Natural killer cell treated with Interleukin-12 subunit alpha and Interleukin-12 subunit beta and Interleukin-15 and Interleukin-18, amount 100 ng/mL, for 72 hours (primary cell): ENCODE measurements at places on chromosomes 6 and 20.

DNA sequence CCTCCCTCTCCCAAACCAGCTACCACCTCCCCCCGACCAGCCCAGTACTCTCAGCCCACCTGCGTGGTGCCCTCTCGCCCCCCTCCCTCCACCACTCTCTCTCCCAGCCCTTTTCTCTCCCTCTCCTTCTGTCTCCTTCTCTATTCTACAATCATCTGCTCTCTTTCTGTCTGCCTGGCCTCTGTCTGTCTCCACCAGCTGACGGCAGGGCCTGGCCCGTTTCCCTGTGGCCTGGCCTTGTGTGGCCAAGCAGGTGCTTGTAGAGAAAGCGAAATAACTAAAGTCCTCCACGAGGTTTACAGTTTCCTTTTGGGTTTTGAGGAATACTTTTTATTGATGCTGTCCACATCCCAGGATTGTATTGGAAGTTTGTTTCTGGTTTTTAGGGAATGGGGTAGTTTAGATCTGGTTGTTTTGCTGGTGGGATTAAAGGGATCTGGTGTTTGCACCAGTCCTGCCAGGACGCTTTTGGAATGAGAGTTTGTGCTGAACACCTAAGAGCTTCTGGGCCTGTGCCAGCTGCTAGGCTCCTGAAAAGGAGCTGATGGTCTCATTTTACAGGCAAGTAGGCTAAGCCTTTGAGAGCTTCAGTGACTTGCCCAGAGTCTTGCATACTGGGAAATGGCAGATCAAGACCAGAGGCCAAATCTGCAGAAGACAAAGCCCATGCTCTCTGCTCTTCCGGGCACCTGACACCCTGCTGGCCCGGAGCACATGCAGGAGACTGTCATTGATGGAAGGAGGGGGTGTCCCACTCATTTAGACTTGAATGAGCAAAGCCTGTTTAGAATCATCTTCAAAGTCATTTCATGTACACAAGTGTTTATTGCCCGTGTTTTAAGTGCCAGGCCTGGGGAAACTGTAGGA, 161.7 kb downstream of the SYCP2 start:
- no peak for DNase-seq

DNA sequence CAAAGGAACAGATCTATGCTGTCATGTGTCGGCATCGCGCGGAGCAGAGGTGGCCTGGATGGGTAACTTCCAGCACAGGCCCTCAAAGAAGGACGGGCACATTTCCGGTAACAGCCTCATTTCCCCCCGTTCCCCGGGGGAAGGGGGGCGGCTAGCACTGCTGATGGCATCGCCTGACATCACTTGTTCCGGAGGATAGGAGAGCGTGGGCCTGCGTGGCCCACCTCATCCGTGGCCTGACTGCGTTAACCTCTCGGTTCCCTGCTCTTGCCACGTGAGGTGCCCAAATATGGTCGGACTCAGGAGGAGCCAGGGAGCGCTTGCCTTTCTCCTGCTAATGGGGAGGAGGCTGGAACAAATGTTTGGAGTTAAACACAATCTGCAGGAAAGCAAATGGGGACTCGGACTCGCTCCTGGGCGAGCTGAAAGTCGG, at the start of gene AKAP12:
Gene AKAP12 (plus strand): TSS at position 365 of the 433 bp plus-strand sequence. CDS start 596 bp downstream, outside the sequence.
- no peak for DNase-seq

- no peak for DNase-seq
Observed at GRCh38 chr6:112620812-112621569, 273.9 kb downstream of the RFPL4B start.

- no peak for DNase-seq
Observed at GRCh38 chr20:419556-420165, 11.6 kb downstream of the RBCK1 start.

DNA sequence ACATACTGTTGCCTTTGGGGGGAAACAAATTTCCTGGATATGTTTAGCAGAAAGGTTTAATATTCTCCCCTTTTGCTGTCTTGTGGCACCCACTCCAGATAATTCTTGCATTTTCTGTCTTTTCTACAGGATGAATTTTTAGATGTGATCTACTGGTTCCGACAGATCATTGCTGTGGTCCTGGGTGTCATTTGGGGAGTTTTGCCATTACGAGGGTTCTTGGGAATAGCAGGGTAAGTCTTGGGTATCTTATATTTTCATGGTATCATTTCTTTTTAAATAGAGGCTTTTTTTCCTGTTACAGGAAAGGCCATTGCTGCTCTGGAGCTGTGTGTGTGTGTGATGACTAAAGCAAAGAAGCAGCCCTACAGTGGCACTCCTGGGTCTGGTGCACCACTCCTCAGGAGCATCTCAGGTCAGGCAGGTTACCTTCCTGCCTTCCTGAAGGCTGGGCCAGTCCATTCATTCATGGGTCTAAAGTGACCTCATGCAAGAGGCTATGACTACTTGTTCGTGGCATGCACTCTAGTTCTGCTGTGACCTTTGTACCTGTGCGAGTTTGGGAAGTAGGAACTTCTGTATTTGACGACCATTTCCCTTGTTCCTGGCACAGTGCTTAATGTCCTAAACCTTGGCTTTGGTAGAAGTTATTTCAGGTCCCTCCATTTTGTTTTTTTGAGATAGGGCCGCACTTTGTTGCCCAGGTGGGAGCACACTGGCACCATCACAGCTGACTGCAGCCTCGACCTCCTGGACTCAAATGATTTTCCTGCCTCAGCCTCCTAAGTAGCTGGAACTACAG, 2.2 kb downstream of the RAB5IF start:
- DNase-seq = no peak

- no peak for DNase-seq
Observed at GRCh38 chr6:165186441-165187205, 122.8 kb downstream of the C6orf118 start.

DNA sequence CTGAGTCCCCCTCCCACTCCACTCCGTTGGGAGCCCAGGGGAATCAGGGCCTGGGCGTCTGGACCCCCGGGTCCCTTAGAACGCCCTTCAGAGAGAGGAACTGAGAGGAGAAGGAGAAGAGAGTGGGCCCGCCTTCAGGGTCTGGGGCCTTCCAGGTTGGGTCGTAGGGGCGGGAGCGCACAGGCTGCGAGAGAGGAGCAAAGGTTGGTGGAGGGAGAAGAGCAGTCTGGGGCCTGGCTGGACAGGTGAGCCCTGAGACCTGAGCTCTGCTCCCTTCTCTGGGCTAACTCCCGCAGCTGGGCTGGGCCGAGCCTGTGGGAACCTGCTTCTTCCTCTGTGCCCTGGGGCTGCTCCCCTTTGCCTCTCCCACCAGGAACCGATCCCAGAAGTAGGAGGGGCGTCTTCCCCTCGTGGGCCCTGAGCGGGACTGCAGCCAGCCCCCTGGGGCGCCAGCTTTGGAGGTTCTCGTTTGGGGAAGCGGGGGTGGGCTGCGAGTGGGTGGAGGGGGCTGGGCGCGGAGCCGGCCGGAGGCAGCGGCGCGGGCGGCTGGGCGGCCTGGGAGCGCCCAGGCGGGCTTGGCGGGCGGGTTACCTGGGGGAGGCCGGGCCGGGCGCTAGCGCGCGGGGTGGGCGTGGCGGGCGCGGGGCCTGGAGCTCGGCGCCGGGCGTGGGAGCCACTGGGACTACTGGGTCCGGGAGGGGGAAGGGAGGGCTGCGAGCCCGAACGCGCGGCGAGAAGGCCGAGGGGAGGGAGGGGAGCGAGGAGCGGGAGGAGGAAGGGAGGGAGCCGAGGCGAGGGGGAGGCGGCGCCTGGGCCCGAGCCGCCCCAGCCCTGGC, at the start of gene DDR1:
Gene DDR1 (plus strand): TSS at position 835 of the 836 bp plus-strand sequence. CDS start 4,211 bp downstream, outside the sequence.
- DNase-seq = no peak

DNA sequence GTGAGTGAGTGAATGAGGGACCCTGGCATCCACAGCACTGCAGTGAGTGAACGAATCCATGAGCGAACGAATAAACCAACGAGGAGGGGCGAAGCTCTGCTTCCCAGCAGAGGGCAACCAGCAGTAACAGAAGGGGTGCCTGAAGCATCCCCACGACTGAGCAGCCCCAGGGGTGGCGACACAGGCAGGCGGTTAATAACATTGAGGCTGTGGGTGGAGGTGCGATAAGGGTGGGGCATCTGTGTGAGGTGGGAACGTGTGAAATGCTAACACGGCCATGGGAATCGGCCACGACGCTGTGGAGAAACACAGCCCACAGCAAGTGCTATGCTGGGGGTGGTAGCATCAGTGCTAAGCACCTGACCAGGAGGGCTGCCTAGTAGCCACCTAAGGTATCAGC, 75.9 kb downstream of the TAF4 start:
- DNase-seq = no peak

- DNase-seq = no peak
Observed at GRCh38 chr6:15409301-15410125, 163.6 kb downstream of the JARID2 start.

GRCh38 chr6:40997234-40997957, 41.6 kb downstream of the UNC5CL start:
- no peak for DNase-seq

- DNase-seq = no peak
Observed at GRCh38 chr20:3701061-3701998, 11.1 kb downstream of the SIGLEC1 start.

GRCh38 chr6:136477548-136477947, 72.7 kb downstream of the MAP7 start:
- DNase-seq = no peak

DNA sequence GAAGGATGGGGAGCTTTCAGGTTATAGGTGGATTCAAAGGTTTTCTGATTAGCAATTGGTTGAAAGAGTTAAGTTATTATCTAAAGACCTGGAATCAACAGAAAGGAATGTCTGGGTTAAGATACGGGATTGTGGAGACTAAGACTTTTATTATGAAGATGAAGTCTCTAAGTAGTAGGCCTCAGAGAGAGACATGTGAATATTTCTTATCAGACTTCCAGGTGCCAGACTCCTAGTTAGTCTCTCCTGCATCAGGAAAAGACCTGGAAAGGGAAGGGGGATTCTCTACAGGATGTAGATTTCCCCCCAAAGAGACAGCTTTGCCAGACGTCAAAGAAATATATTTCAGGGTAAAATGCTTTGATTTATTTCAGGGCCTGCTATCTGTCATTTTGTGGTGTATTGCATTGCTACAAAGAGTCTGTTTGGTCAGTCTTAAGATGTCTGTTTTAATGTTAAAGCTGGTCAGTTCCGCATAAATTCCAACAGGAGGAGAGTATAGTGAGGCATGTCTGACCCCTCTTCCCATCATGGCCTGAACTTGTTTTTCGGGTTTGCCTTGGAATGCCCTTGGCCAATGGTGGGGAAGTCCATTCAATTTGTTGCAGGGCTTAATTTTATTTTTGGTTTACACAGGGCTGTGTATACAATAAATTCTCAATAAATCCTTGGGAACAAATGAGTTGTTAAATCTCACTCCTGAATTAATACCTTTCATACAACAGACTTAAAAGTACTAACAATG, 103.4 kb upstream of the RALGAPA2 start:
- DNase-seq = no peak

DNA sequence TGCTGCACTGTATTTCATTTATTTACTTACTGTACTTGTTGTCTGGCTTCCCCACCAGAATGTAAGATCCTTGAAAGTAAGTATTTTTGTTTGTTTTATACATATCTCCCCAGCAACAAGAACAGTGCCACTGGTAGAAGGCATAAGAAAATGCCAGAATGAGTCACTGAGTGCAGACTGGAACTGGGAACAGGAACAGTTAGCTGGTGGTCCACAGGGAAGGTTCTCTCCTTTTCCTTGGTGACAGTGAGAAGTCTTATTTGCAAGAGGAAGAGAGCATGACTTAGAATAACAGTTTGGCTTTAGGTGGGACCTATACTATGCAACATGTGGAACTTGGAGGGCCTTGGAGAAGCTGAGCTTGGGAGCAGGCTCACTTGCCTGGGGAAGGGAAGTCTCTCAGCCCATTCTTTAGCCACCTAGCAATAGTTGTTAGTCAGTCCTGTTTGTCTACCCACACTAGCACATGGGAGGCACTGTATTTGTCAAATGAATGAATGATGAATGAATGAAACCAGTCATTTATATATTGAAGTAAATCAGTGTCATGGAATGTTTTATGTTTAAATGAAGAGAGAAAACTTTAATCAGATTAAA, 203.5 kb downstream of the KCNQ5 start:
- DNase-seq = no peak

DNA sequence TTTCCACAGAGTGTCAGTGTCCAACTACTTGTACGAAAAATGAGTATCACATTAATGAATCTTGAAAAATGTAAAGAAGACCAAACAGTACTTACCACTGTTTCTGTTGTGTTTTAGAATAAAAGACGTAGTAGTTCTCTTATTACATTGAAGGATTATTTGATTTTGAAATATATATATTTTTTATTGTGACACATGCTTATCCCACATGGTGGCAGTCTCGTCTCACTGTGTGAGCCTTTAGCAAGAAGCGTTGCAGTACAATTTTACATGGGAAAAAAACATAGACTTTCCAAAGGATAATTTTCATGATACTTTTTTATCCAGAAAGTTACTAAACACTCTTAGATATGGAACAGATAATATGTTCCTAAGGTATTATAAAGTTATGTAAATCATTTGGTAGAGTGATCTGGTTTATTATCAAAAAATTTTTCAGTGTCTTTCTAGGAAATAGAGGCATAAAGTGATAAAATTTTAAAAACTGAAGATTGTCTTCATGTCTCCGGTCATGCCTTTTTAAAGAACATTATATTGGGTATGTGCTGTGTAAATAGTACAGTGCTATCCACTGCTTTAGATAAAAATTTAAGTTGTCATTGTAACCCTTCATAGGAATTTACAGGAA, 117.5 kb upstream of the SAMD5 start:
- DNase-seq = no peak

- no peak for DNase-seq
Observed at GRCh38 chr20:54657268-54657826, 182.0 kb downstream of the DOK5 start.

DNA sequence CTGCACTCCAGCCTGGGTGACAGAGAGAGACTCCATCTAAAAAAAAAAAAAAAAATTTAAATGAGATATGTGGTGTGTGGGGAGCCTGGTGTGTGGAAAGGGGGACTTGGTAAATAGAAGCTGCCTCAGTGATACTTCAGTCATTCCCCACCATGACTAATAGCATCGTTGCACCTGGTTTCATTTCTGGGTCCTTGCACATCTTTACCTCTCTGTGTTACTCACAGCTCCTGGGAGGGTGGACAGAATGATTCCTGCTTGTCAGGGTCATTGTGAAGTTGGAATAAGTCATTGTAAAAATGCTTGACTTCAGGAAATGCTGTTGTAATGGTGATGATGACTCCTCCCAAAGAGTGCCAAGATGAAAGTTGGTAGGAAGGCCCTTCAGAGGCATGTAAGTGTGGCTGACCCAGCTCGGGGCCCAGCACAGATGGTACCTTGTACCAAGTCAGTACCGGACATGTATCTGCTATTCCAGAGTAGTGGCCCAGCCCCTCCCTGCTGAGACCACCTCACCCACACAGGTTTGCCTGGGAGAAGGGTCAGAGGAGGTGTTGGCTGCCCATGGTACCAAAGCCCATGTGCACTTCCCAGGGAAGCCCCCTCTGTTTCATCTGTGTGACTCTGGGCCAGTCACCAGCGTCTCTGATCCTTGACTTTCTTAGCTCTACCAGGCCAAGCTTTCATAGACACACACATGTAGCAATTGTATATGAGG, 48.4 kb downstream of the PLAGL2 start:
- DNase-seq = no peak

DNA sequence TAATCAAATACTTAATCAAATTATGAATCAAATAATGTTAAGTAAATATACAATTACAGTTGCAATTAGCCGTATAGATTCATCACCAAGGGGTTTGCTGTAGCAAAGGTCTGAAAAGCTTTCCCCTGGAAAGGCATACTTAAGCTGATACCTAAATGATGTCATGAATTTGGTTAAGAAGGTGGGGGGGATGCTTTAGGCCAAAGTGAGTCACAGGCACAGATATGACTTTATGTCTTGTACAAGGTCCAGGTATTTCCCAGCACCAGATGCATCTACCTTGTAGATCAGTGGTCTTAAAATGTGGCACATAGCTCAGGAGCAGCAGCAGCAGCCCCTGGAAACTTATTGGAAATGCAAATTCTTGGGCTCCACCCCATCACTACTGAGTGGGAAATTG, 557.3 kb upstream of the CDH4 start:
- DNase-seq = no peak

GRCh38 chr20:646107-646867, 6.7 kb downstream of the SRXN1 start:
- DNase-seq = no peak
